ENCODE measurements at places on chromosomes 5 and 9. TPM values are rescaled to one million over a fixed set of nuclear protein-coding genes. Genes with fewer than 3 reads are reported as not detected.

Gene FYB1
- 0.12 TPM for total RNA-seq

Gene PCA3
- not detected for total RNA-seq

Gene ERGIC1
- total RNA-seq, result 137 TPM

Gene C9
- total RNA-seq, result 0.24 TPM

Gene PTGER4
- total RNA-seq, result 29.9 TPM

Gene TLX3
- total RNA-seq, result not detected

Gene PLGRKT
- total RNA-seq, result 9.9 TPM

Gene LCN9
- not detected for total RNA-seq

Gene PCDHB3
- total RNA-seq, result 1.2 TPM

Gene FAM200C
- 1.7 TPM for total RNA-seq

Gene SPATA31D4
- not detected for total RNA-seq

Gene C5orf63
- total RNA-seq, result 2.3 TPM

Gene PCDHGB1
- 3.5 TPM for total RNA-seq

All from hair follicle dermal papilla cell (primary cell).